NCI-H2081 (cell line): ENCODE measurements at places on chromosomes 1 and 21.
A peak's percentile ranks its signal among the peaks of the same experiment; 100 is the strongest.

GRCh38 chr1:32768110-32768850, 48.9 kb downstream of the YARS1 start:
- no peak for DNase-seq

- DNase-seq = no peak
These were observed 405.0 kb downstream of the MATN1 start for GRCh38 chr1:30318413-30318812.

DNA sequence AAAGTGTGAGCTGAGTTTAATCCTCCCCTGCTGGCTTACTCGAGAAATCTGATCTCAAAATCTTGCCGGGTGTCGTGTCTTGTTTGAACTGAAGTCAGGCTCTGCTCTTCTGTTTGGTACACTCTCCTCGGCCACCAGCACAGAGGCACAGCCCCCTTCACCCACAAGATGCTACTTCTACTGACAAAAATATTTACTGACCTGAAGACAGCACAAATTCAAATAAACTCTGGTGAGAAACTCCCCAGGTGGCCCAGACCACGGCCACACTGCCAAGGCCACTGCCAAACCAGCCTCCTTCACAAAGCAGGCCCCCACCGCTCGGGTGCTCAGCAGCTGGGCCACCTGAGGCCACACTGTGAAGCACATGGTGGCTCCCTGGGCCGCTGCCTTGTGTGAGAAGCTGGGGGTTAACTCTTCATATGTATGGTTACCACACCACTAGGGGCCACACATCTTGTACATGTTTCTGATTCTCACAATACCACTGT, 80.6 kb downstream of the TGFBR3 start:
- no peak for DNase-seq

GRCh38 chr1:7831458-7831857, 21.4 kb downstream of the UTS2 start:
- DNase-seq = no peak

DNA sequence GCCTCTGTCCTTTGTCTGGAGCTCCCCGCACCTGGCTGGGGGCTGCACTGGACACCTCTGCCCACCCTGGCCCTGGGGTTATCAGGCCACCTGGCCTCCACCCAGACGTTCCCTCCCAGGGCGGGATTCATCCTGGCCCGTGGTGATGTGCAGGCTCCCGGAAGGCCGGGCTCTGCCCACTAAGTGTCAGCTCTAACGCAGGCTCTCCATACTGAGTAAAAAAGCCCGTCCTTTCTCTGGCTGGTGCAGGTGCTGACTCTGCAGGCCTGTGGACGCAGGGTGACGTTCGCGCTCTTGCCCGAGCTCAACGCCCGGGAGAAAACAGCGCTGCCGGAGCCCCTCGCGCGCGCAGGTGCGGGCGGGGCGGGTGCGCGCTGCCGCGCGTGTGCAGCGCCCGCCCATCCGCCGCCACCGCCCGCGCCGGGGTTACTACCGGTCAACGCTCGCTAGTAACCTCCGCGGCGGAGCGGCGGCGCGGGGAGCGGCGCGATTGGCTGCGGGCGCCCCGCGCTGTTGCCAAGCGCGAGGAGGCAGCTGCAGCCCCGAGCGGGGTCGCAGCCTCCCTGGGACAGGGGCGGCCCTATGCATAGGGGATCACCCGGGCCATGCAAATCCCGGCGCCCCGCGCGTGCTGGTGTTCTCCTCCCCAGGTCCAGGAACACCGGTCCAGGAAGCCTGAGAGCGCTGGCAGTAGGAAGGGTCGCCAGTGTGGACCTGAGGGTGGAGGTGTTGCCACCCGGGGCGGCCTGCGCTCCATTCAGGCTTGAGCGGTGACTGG, 15.7 kb downstream of the ABCG1 start:
- DNase-seq = peak; percentile 64

- no peak for DNase-seq
These were observed 33.2 kb upstream of the CD2 start for GRCh38 chr1:116721039-116721405.

- no peak for DNase-seq
These were observed 8.7 kb downstream of the TPRG1L start for GRCh38 chr1:3633344-3634058.

GRCh38 chr1:162661336-162661735, 29.1 kb downstream of the DDR2 start:
- DNase-seq = no peak

GRCh38 chr21:34305605-34306604, 57.9 kb upstream of the KCNE2 start:
- no peak for DNase-seq

DNA sequence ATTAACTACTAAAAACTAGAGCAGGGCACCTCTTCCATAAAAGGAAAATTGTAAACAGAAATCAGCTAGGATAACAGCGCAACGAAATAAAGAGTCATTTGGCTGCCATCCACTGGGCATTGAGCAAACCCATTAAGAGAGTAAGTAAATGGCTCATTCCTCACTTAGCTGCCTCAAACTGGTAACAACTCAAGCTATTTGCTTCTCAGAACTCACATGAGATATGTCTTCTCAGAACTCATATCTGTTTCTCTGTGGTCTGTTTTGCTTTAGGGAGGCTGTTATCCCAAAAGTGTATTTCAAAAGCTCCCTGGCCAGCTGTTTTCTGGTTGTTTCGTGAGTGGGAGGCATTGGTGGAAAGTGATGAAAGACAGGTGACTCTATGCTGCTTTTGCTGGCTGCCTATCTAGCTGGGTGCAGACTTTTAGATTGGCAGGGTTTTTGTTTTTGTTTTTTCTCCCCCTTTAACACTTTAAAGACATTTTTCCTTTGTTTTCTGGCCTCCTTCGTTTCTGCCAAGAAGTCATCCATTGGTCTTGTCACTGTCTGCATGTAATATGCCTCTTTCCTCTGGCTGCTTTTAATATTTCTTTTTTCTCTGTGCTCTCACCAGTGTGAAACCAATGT, 269.2 kb upstream of the RGS18 start:
- DNase-seq = peak; percentile 41

GRCh38 chr1:66932291-66932690, 7.5 kb downstream of the MIER1 start:
- DNase-seq = no peak

DNA sequence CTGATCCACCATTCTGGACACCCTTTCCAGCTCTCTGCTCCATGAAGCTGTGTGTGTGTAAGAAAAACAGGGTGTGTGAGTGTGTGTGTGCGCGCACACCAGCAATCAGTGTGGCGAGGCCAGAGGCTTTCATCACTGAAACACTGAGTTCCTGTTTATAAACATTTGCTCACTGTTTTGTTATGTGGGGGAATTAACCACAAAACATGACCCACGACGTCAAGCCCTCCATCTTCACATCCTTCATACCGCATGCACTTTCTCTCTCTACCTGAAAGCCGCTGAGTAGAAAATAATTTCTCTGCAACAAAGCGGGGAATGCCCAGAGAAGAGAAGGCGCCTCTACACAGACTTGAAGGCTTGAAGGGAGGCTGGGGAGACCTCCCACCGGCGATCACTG, 148.9 kb upstream of the IRF2BP2 start:
- no peak for DNase-seq

DNA sequence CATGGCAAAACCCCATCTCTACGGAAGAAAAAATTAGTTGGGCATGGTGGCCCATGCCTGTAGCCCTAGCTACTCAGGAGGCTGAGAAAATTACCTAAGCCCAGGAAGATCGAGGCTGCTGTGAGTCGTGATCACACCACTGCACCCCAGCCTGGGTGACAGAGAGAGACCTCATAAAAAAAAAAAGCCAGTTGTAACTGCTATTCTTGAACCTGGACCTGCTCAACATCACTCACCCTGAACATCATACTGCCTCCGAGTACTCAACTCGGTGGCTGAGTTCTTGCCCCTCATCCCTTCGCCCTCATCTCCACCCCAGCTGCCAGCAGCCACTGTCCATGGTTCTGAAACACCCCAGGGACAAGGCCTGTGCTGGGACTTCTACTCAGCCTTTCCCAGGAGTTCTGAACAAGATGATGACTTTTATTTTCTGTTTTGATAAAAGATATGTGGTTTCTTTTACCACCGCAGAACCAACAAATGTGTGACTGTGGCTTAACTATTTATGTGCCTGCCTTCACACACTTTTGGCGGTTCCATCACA, 5.4 kb upstream of the DISP3 start:
- DNase-seq = no peak

DNA sequence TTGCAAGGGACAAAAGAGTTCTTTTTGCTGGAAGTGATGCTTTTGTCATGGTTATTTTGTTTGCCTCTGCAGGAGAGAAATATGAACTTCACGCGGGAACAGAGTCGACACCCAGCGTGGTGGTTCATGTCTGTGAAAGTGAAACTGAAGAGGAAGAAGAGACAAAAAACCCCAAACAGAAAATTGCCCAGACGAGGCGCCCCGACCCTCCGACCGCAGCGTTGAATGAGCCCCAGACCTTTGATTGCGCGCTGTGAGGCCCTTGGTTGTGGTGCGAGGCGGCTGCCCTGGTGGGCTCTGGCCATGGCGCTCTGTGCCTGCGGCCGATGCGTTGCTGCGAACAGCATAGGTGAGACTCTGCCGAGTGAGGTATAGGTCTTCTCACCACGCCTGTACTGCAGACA, 20.9 kb upstream of the NCMAP start:
- no peak for DNase-seq

DNA sequence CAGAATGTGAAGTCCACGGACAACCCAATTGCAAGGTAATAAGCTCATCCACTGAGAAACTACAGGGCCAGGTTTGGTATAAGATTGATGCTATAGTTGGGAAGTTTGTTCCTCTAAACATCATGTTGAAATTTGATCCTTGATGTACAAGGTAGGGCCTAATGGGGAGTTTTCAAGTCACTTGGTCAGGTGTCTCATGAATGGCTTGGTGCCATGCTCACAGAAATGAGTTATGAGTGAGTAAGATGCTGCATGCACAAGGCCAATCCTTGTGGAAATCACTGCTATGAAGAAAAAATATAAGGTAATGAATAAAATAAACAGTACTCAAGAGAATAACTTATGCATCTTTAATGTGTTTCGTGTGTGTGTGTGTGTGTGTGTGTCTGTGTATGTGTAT, 1891.2 kb downstream of the NCAM2 start:
- DNase-seq = no peak
